ENCODE measurements at places on chromosomes 4 and X.

- no peak for DNase-seq
Observed at GRCh38 chrX:42106556-42106955, 183.2 kb upstream of the CASK start.

- no peak for DNase-seq
Observed at GRCh38 chr4:40908297-40908696, 158.5 kb downstream of the NSUN7 start.

- peak; percentile 84 for DNase-seq
Observed at GRCh38 chr4:156888762-156889161, 82.8 kb downstream of the PDGFC start.

GRCh38 chr4:102758241-102759160, 2.3 kb downstream of the MANBA start:
- DNase-seq = no peak

GRCh38 chrX:104854188-104854587, 288.2 kb downstream of the IL1RAPL2 start:
- no peak for DNase-seq

DNA sequence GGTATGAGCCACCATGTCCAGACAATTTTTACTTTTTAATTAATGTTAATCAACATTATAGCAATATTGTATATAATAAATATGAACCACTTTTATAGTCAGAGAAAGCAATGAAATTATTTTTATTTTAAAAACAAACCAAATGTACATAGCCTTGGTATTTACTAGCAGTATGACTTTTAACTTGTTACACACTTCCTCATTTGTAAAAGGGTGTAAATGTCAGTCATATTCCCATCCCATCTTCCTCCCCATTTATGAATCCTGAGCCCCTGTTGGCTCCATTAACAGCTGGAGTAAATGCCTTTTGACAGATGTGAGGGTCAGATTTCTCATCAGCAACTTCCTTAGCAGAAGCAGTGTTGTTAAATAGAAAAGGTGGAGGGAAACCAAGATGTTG, 179.6 kb upstream of the SPRY1 start:
- DNase-seq = no peak

DNA sequence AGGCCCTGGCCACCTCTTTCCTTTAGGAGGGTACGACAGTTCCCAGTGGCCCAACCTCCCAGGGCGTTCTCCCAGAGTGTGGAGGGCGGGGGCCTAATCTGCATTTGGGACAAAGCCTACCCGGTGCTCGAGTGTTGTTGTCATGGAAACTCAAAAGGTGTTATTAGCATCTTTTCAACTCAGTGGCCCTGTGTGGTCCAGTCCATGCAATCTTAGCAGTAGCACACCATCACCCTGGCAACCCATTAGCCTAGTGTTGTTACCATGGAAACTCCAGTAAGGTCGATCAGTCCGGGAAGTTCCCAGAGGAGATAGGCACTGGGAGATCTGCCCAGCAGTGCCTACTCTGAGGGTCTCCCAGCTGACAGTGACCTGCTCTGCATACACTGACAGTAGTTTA, 20.2 kb downstream of the APLN start:
- DNase-seq = no peak

GRCh38 chr4:77801260-77801608, 17.9 kb downstream of the CNOT6L start:
- no peak for DNase-seq

DNA sequence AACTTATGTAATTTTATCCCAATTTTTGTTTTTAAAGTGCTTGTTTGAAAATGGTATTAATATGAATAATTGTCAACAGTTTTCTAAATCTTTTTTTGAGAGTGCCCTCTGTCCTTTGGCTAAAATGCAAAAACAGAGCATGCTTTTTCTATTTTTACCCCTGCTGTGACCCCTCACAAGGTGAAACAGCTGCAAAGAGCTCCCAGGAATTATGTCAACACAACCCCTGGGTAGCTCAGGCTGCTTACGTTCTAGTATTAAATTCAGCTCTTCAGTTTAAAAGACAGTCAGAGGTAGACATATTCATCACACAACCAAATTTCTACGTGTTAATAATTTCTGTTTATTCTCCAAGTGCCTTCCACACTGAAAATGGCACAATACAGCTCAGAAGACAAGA, 367.5 kb downstream of the PRDM5 start:
- DNase-seq = no peak

GRCh38 chr4:152620915-152621314, 58.9 kb downstream of the TMEM154 start:
- no peak for DNase-seq

DNA sequence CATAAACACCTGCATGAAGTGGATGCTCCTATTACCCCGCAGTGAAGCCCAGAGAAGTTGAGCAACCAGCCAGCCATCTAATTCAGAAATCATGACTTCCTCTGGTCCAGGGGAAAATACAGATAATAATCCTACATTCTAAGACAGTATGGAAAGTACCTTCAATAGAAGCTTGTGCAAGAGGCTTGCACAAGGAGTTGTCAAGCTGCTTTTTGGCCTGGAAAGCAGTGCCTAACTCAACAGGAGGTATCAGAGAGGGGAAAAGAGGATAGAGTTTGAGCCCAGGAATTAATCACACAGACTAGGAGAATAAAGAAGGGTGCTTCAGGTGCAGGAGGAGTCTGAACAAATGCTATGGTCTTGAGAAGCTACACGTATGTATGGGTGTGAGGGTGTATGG, 26.7 kb downstream of the TMEM192 start:
- no peak for DNase-seq

DNA sequence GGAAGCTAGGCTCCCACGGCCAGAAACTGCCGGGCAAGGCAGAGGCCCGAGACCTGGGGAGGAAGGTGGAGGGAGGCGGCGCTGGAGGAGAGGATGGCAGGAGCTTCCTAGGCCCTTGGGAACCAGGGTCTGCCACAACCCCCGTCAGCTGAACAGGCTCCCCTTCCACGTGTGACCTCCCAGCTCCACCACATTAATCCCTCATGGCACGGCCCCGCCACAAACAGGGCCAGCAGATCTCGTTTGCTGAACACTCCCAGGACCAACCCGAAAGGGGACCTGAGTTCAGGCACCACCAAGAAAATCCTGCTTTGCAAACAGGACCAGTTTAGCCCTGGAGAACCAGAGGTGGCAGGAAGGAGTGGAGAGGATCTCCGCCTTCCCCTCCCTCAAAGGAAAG, 62.7 kb downstream of the FHDC1 start:
- DNase-seq = no peak

DNA sequence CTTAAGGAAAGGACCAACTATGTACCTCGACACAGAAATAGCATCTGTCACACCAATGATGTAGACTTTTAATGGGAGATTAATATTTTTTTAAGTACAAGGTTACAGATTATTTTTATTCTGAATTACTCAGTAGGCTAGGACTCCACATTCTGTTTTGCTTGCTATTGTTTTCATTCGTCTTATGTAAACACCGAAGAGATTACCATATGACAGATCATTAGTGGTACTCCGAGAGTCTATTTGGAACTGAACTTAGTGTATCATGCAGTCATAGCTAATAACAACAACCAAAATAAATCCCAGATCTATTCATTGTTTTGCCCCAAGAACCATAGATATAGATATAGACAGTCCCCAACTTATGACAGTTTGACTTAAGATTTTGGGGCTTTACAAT, 139.7 kb upstream of the SPRY1 start:
- no peak for DNase-seq

- DNase-seq = no peak
Observed at GRCh38 chr4:92047209-92047875, 256.4 kb upstream of the GRID2 start.

DNA sequence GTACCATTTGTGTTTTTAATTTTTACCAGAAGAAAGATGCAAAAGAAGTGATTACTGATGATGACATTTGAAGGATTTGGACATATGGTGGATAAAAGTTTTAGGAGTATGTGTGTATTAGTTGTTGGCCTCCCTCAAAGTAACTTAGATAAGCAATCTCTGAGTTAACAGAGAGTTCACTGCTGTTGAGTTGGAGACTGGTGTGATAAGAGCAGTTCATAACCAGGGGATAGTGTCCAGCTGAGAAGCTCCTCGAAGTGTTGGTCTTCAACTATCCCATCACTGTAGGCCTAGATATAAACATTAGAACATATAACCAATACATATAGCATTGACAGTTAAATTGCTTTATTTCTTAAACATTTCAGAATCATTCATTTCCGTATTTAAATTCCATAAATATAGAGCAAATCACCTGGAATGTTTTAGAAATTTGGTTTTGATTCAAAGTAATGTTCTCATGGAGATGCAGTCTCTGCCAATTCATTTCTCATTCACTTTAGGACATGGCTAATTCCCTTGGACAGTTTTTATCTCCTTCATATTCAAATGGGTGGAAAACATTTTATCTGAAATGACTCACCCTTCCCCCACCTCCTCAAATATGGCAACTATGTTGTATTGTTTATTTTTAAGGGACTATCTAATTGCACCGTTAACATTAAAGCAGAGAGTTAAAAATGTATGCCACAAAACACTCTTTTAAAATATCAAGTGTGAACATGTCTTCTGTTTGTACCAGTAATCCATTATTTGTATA, 136.8 kb upstream of the SLC4A4 start:
- DNase-seq = peak; percentile 61

- peak; percentile 38 for DNase-seq
Observed at GRCh38 chr4:6779667-6780565, 2.6 kb upstream of the KIAA0232 start.

DNA sequence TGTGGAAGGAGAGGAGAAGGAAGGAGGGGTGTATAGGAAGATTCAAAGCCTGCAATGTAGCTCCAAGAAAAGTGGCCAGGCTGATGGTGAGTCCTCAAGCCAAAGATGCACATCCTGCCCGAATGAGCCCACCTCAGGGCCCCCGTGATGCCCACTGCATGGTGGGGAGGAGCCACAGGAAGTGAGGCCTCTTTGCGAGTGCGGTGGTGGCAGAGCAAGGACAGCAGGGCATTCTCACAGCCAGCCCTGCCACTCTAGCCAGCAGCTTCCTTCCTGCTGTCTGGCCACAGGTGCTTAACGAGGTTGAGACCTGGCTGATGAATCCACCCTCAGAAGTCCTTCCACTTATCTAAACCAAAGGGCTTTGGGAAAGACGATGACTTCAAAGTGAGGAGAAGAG, 55.8 kb downstream of the BCOR start:
- DNase-seq = no peak

- peak; percentile 93 for DNase-seq
Observed at GRCh38 chr4:37648084-37648817, 37.9 kb downstream of the RELL1 start.

DNA sequence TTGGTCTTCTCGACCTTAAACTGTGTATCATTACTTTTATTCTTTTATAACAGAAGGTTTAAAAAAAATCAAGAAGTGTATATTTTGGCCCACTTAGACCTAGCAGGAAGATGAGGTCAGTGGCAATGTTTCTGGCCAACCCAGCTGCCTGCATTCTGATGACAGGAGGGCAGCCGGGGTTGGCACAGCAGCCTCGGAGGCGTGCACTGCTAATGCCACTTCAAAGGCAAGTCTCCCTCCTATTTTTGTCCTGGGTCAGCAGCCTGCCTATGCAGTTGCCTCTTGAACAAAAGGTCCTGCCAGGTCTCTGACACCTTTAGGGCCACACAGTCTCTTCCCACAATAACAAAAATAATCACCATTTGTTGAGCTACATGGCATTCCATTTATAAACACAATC, 89.4 kb upstream of the MYOZ2 start:
- no peak for DNase-seq

- peak; percentile 36 for DNase-seq
Observed at GRCh38 chr4:37452952-37453280, 208.4 kb downstream of the NWD2 start.

GRCh38 chr4:155494037-155494718, 117.4 kb upstream of the MAP9 start:
- no peak for DNase-seq

DNA sequence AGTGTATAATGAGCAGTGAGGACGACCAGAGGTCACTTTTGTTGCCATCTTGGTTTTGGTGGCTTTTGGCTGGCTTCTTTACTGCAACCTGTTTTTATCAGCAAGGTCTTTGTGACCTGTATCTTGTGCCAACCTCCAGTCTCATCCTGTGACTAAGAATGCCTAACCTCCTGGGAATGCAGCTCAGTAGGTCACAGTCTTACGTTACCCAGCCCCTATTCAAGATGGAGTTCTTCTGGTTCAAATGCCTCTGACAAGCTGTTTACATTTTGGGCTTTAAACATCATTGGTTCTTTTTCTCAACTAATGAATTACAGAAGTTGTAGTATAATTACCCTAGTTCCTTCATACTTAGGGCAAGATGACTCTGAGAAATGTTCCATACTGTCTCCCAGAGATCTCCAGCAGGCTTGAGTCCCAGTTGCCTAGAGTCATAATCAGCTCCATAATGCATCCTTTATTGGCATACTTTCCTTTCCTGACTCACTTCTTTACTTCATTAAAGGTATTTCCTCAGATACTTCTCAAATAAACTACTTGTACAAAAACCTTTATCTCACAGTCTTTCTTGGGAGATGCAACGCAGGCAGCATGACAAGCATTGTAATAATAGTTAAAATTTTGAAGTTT, 136.5 kb downstream of the KDM6A start:
- peak; percentile 59 for DNase-seq

- DNase-seq = peak; percentile 44
Observed at GRCh38 chrX:119686087-119686691, 6.8 kb downstream of the SEPTIN6 start.

- DNase-seq = no peak
Observed at GRCh38 chr4:53693408-53693807, 102.1 kb upstream of the LNX1 start.

GRCh38 chr4:189771696-189772361, 168.8 kb upstream of the FRG1 start:
- no peak for DNase-seq

DNA sequence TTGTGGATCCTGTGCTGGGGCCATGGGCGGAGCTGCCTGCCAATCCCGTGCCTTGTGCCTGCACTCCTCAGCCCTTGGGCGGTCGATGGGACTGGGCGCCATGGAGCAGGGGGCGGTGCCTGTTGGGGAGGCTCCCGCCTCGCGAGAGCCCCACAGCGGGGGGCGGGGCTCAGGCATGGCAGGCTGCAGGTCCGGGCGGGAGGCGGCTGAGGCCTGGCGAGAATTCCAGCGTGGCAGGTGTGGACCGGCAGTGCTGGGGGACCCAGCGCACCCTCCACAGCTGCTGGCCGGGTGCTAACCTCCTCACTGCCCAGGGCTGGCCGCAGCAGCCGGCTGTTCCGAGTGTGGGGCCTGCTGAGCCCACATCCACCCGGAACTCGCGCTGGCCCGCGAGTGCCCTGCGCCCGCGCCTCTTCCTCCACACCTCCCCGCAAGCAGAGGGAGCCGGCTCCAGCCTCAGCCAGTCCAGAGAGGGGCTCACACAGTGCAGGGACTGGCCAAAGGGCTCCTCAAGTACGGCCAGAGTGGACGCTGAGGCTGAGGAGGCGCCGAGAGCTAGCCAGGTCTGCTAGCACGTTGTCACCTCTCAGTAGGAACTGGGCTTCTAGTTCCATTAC, 85.9 kb downstream of the GBA3 start:
- DNase-seq = no peak

GRCh38 chr4:37908488-37909331, 17.8 kb downstream of the TBC1D1 start:
- peak; percentile 65 for DNase-seq

DNA sequence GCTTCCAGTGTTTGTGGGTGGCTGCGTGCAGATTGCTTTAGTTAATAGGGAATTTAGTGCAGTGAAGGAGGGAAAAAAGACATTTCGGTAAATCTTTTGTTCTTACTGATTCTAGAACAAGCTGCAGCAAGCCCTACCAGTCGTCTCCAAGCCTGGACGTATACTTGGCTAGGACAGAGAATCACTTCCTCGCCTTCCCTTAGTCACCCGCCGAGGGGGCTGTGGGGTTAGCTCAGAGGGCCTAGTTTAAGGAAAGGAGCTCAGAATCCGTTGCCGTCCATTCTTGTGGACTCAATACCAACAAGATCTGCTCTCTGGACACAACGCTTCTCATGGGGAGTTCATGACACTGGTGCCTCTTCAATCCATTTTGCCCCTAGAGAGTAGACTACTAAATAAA, 36.3 kb upstream of the FAT1 start:
- DNase-seq = no peak

Data from EH (cell line).